ENCODE measurements at places on chromosomes 13 and 19.

GRCh38 chr13:99740251-99740979, 231.2 kb downstream of the ZIC5 start:
- DNase-seq: no peak

- no peak for DNase-seq
Observed at GRCh38 chr13:99307648-99308339, 595 bp upstream of the GPR183 start.

GRCh38 chr19:29287061-29287460, 74.1 kb upstream of the UQCRFS1 start:
- no peak for DNase-seq

DNA sequence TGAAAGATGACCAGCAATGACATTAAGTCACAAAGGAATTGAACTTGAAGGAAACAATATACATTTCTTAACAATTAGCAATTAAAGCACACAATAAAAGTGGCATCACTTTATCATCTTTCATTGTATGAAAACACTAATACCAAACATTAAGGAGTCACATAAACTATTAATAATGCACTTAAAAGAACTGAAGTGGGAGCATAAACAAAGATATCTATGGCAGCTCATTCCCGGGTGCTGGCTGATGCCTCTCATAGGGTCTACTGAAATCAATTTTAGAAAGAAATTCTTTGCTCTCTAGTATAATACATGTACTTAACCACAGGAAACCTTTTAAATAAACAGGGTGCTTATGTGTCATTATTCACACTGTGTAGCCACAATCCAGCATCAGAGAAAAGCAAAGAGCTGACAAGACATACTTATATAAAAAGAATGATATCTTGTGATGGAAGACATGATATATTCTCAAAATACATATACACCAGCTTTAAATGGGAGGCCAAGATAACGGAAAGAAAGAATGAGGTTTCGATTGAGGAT, 1207.8 kb downstream of the EFNB2 start:
- DNase-seq: no peak

DNA sequence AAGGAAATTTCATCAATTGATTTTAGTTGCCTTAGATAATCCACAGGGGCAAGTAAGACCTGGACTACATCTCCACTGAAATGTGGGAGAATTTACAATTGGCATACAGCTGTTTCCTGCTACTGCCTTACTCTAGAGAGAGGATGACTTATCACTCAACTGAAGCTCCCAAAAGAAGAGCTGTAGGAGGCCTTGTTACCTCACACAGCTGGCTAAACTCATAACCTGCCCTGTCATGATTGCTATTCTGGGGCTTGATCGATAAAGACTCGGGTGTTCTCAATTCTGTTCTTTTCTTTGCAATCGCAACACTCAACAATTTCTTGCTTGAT, 1396.4 kb downstream of the EFNB2 start:
- DNase-seq: no peak

GRCh38 chr13:113840541-113841352, 23.1 kb downstream of the GAS6 start:
- peak; percentile 53 for DNase-seq

DNA sequence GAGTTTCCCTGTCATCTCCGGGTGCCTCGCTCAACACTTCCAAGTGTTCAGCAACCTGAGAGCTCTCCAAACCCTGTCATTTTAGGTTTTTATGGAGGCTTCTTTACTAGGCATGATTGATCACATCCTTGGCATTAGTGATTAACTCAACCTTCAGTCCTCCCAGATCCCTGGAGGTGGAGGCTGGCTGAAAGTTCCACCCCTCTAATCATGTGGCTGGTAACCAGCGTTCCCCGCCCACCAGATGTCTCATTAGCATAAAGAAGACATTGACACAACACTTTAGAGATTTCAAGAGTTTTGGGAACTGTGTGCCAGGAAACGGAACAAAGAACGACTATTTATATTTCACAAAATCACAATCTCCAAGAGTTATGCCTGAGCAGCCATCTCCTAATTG, 71.1 kb upstream of the RGCC start:
- DNase-seq: no peak

GRCh38 chr13:113562085-113562749, 22.3 kb upstream of the TFDP1 start:
- peak; percentile 66 for DNase-seq

- DNase-seq: no peak
Observed at GRCh38 chr13:53460796-53461195, 432.2 kb downstream of the OLFM4 start.

- no peak for DNase-seq
Observed at GRCh38 chr19:5147978-5148793, 179.3 kb downstream of the KDM4B start.

DNA sequence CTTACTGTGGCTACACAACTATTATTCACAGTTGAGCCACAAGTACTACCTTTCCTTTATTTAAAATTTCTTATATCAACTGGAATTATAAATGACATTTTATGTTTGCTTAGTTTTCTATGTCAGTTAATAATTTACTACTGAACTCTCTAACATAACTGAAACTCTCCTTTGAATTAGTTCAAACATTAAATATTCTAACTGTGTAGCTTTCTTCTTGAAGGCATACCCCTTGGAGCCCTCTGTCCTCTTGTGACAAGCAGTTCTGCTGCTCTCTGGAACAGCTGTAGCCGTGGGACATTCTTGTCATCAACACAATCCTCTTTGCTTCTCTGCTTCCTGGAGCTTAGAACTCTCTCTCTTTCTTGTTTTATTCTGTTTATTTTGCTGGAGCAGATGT, 244.8 kb downstream of the NHLRC3 start:
- no peak for DNase-seq

GRCh38 chr19:16456652-16457194, 15.0 kb downstream of the EPS15L1 start:
- no peak for DNase-seq

DNA sequence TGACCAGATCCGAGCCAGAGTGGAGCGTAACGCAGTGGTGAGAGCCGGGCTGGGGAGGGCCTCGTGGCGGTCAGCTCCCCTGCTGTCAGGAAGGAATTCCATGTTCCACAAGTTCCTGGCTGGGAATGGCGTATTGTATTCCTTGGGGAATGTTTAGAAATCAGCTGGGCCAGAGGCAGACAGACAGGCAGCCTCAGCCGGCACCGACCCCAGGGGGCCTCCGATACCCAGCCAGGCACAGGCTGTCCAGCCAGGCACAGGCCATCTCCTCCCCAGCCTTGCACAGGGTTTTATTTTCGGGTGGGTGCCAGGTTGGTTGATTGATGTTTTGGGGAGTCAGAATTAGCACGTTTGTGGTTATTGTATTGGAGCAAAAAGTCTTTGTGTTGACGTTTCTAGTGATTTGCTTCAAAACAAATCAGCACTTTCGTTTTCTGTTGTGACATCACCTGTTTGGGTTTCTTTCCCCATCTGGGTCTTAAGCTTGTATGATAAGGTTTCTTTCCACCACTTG, 126.6 kb upstream of the MCF2L start:
- no peak for DNase-seq

- DNase-seq: no peak
Observed at GRCh38 chr19:7010722-7011593, 10.3 kb downstream of the MBD3L2B start.

DNA sequence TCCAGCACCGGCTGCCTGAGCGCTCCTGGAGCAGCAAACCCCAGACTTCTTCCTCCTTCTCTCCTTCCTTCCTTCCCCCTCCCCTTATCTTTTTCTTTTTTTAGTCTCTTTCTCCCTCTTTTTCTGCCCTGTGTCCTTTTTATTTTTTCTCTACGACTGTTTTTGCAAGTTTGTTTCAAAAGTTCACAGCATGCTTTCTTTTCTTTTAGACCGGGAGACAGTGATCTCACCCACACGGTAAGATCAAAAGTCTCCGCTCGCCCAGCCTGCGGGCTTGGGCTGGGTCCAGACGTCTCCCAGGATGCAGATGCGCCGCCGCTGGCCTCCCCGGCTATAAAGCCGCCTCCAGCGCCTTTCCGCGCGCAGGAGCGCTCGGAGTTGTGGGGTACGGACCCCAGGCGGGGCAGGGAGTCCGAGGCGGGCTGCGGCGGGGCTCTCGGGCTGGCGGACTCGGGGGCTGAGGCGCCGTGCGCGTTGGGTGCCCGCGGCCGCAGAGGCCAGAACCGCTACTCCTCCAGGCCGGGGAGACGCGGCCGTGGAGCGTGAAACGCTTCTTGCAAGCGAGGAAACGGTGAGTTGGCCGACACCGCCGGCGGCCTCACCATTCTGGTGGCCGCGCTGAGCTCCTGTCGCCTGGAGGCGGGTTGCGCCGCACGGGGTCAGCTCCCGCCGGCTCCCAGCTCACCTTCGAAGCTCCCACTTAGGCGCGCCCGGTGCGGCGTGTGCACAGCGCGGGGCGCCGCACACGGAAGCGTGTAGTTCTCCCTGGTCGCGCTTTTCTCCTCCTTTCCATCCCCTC, 2.0 kb upstream of the TSHZ3 start:
- DNase-seq: peak; percentile 27

- no peak for DNase-seq
Observed at GRCh38 chr19:21432590-21432989, 35.7 kb downstream of the ZNF493 start.

Data from mucosa of descending colon (tissue), 3 donors.